ENCODE measurements at places on chromosomes 1 and 21. TPM values are rescaled to one million over a fixed set of nuclear protein-coding genes. Genes with fewer than 3 reads are reported as not detected.

Gene ZNF695
- 2.0 TPM for polyA plus RNA-seq

Gene OR6N1
- polyA plus RNA-seq, result not detected

Gene EDARADD
- 1.3 TPM for polyA plus RNA-seq

Gene NPHS2
- not detected for polyA plus RNA-seq

Gene C1orf116
- polyA plus RNA-seq, result not detected

Gene MIS18A
- 11.9 TPM for polyA plus RNA-seq

DNA sequence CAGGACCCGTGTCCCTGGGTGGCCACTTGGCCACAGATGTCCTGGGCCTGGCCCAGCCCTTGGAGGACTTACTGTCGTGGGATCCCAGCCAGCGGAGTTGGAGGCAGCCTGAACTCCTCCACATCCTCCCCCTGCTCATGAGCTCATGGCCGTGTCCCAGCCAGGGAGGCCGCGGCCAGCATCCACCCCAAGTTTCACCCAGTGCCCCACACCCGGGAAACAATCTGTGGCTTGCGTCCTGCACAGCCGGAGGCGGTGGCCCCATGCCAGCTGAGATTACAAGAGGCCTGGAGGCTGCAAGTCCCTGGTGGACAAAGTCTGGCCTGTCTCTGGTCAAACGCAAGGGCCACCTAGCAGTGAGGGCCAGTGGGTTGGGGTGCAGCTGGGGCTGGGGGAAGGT lies 27.5 kb upstream of the TMEM52 start:
- peak; percentile 38 for DNase-seq

GRCh38 chr1:167605576-167605975 lies 24.5 kb upstream of the RCSD1 start:
- DNase-seq, result peak; percentile 26

GRCh38 chr1:156373546-156373945 lies 4.5 kb downstream of the RHBG start:
- no peak for DNase-seq

- DNase-seq, result peak; percentile 96
Measured at GRCh38 chr1:107936498-107937481, 28.2 kb downstream of the VAV3 start.

DNA sequence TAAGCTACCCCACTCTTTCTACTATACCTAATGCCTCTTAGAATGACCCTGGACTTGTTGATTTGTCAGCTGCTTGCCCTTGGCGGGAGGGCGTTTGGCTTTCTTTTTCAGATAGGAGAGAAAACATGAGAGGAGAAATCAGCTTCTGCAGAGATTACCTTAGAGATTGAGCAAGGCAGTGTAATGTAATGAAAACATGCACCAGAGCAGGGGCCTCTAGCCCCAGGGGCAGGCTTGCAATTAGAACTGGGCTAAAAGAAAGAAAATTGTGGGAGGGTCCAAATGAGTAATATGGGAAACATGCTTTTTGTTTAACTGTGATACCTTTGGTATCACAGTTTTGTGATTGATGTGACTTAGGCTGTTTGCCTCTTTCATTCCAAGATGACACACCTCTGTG lies 89.7 kb downstream of the PBX1 start:
- no peak for DNase-seq

DNA sequence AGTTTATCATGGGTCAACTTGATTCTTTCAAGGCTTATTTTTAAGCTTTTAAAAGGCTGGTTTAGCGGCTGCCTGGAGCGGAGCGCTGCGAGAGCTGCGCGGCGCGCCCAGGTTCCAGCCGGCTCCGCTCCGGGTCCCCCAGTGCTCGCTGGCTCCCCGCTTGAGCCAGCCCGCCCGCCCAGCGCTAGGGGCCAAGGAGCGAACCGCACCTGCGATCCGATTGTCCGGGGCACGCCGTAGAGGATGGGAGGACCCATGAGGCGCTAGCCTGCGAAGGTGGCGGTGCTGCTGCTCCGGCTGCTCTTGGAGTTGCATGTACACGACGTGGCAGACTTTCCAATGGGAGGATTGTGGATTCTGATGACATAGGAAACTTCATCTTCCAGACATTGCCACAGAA lies 9.9 kb upstream of the CFHR4 start:
- DNase-seq, result peak; percentile 58
